ENCODE measurements at places on chromosomes 1 and 21. TPM values are rescaled to one million over a fixed set of nuclear protein-coding genes. Genes with fewer than 3 reads are reported as not detected.

Gene OR6N1
- total RNA-seq, result not detected

Gene CHML
- total RNA-seq, result 22.4 TPM

Gene TP73
- 14.9 TPM for total RNA-seq

Gene GLRX2
- total RNA-seq, result 25.8 TPM

Gene FAM72C
- 7.9 TPM for total RNA-seq

DNA sequence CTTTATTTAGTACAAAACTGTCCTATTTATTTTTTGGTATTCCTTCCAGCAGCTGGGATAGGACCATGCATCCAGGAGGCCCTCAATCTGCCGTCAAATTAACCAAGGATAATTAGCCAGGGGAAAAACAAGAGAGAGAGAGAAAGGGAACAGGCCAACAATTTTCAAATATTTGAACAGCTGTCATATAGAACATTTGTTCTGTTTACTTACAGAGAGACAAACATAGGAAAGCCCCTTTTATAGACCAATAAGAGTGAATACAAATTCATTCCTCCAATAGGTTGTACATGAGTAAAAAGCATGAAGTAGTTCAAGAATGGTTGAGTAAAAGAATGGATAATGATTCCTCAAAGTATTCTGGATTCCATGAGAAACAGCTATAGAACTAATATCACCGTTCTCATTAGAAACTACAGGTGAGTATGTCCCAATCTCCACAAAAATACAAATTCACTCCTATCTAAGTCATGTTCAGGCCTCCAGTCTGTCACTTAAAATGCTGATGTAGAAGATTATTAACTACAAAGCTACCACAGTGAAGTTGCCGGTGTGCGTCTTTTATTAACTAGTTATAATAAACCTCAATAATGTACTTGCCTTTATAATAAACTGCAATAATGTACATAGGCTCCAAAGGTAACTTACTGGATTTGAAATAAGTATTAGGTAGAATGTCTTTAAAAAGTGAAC lies 64.8 kb upstream of the GNG4 start:
- H3K36me3 ChIP-seq, result no peaks in the 10 kb centered on the region
- H3K27ac ChIP-seq, result peak overlapping the region; percentile 50
- DNase-seq, result peak; percentile 15
- no peaks in the 10 kb centered on the region for H3K27me3 ChIP-seq

DNA sequence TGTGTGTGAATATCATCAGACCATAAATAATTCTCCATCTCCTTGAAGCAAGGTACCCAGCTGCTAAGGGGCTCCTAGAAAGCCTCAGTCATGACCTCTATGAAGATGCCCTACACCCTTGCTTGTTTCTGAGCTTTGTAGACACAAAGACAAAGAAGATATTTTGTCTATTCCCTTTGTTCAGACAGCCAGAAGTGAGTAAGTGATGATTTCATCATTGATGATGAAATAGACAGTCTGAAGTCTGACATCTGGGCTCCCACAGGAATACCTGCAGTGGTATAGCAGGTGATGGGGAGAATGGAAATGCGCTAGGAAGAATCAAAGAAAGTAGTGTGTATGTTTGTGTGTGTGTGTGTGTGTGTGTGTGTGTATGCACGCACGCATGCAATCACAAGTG lies 82.2 kb upstream of the DPT start:
- no peak overlapping the region for H3K4me3 ChIP-seq
- no peaks in the 10 kb centered on the region for H3K36me3 ChIP-seq
- H3K27me3 ChIP-seq, result no peaks in the 10 kb centered on the region
- no peak overlapping the region for H3K27ac ChIP-seq

GRCh38 chr1:241391926-241392710 lies 35.1 kb upstream of the RGS7 start:
- no peak overlapping the region for H3K27ac ChIP-seq
- H3K36me3 ChIP-seq, result no peaks in the 10 kb centered on the region
- H3K4me3 ChIP-seq, result no peak overlapping the region
- DNase-seq, result peak; percentile 35
- H3K4me1 ChIP-seq, result peaks cover 7% of the 10 kb centered on the region

DNA sequence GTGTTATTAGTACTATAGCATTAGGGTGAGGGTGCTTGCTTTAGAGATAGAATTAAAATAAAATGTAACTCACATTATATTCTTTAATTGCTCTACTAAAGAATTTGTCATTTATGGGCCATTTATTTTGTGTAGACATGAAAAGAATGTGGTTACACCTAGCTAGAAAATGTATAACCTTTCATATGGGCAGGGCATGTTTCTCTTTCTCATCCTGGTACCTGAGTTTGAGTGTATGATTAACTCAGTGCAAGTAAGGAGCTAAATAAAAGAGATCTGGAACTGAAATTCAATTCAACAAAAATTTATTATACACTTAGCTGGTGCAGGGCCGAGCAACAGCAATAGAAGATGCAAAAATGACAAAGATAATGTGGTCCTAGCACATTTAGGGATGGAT lies 47.4 kb downstream of the MAP3K7CL start:
- H3K4me3 ChIP-seq, result no peak overlapping the region
- H3K36me3 ChIP-seq, result no peaks in the 10 kb centered on the region
- 0 out of 2 replicates have a peak, but pooled peaks cover 2% of the 10 kb centered on the region for H3K4me1 ChIP-seq

- no peaks in the 10 kb centered on the region for H3K4me1 ChIP-seq
- H3K4me3 ChIP-seq, result no peak overlapping the region
- no peak for DNase-seq
- H3K36me3 ChIP-seq, result no peaks in the 10 kb centered on the region
- H3K27ac ChIP-seq, result no peak overlapping the region
- no peaks in the 10 kb centered on the region for H3K27me3 ChIP-seq
These were observed 63.9 kb downstream of the KCNK2 start for GRCh38 chr1:215146240-215146975.

DNA sequence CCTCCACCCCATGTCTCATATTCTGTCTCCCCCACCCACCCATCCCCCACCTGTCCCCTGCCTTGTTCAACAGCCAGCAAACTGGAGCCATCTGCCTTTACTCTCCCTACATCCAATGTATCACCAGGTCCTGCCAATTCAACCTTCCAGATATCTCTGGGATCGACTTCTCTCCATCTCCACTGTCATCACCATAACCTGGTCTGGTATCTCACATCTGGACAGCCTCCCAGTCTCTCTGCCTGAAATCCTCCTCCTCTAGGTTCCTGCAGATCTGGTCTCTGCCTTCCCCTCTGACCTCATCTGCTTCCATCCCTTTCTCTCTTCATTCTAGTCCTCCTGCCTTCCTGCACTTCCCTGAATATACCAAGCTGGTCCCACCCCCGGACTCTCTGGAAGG lies 22.2 kb upstream of the CDCA8 start:
- DNase-seq, result no peak
- no peak overlapping the region for H3K27ac ChIP-seq
- no peak overlapping the region for H3K4me3 ChIP-seq

DNA sequence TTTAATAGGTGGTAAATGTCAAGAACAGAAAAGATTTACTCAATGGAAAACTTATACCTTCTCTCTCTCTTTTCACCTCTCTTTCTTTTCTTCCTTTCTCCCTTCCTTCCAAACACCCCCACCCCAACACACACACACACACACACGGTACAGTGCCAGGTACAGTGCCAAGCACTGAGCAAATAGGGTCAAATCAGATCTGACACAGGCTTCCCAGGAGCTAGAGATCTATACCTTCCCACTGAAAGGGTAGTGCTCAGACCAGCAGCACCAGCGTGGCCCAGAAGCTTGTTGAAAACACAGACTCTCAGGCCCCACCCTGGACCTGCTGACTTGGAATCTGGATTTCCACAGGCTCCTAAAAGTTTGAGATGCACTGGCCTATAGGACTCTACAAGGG lies 31.9 kb downstream of the IRF2BP2 start:
- no peak overlapping the region for H3K27ac ChIP-seq
- H3K27me3 ChIP-seq, result no peaks in the 10 kb centered on the region
- no peaks in the 10 kb centered on the region for H3K36me3 ChIP-seq
- H3K4me3 ChIP-seq, result no peak overlapping the region
- DNase-seq, result no peak

GRCh38 chr1:150772326-150772725 lies 6.7 kb upstream of the CTSS start:
- H3K27ac ChIP-seq, result no peak overlapping the region
- DNase-seq, result no peak
- no peaks in the 10 kb centered on the region for H3K36me3 ChIP-seq
- no peak overlapping the region for H3K4me3 ChIP-seq
- no peaks in the 10 kb centered on the region for H3K27me3 ChIP-seq

DNA sequence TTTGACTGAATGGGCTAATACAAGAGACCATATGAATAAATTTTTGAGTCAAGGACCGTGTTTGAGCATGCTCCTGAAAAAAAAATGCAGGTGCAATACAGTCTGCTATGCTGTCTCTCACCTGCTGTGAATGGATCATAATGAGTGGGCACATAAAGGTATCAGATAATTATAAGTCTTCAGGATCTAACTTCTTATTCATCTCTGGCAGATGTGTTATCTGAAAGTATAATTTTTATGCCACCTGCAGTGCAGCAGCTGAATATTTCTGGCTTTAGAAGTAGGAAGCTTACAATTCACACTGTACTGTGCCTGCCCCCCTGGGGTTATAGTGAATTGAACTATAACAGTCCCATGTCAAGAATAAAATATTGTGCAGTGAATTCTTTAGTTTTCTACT lies 333.3 kb downstream of the MRPL39 start:
- no peaks in the 10 kb centered on the region for H3K27me3 ChIP-seq
- no peaks in the 10 kb centered on the region for H3K4me1 ChIP-seq
- no peak overlapping the region for H3K4me3 ChIP-seq
- DNase-seq, result no peak
- H3K27ac ChIP-seq, result no peak overlapping the region

GRCh38 chr1:245856944-245857531 lies 650.0 kb downstream of the SMYD3 start:
- no peak for DNase-seq
- H3K4me1 ChIP-seq, result no peaks in the 10 kb centered on the region
- H3K36me3 ChIP-seq, result no peaks in the 10 kb centered on the region
- H3K27ac ChIP-seq, result no peak overlapping the region

DNA sequence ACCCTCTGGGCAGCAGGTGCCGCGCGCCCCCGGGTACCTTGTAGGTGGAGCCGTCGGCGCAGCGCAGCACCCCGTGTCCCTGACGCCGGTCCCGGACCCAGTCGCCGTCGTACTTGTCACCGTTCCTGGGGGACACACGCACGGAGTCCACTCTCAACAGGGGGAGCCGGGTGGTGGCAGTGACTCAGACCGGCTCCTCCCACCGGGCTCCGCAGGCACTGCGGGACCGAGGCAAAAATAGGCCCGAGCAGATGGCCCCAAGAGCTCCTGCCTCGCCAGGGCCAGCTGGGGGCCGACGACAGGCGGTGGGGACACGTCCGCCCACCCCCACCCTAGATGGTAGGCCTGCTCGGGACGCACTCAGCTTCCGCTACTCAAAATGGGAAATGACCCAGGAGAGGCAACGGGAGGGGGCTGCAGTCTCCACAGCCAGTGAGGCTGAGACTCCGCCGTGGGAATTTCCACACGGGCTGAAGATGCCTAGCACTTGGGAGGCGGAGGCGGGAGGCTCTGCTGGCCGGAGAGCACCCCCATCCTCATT lies 6.3 kb downstream of the MORN1 start:
- H3K4me3 ChIP-seq, result no peak overlapping the region
- H3K4me1 ChIP-seq, result peaks cover 5% of the 10 kb centered on the region
- H3K36me3 ChIP-seq, result no peaks in the 10 kb centered on the region
- H3K27me3 ChIP-seq, result no peaks in the 10 kb centered on the region
- no peak for DNase-seq
- H3K27ac ChIP-seq, result no peak overlapping the region

DNA sequence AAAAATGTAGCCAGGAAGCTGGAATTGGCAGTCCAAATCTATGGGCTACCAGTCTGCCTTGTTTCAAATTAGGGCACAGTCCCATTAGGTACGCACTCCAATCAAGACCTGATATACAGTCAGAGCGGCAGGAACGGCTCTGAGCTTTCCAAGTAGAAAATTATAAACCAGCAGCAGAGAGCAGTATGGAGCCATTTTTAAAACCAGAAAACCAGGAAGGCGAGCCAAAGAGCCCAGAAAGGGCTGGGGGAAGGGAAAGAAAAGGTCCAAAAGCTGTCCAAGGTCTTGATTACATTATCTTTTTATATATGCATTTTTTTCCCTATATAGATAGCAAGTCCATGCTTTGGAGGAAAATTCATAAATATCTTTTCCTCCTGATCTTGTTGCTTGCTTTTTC lies 719.0 kb downstream of the RWDD3 start:
- H3K27me3 ChIP-seq, result no peaks in the 10 kb centered on the region
- no peaks in the 10 kb centered on the region for H3K36me3 ChIP-seq

DNA sequence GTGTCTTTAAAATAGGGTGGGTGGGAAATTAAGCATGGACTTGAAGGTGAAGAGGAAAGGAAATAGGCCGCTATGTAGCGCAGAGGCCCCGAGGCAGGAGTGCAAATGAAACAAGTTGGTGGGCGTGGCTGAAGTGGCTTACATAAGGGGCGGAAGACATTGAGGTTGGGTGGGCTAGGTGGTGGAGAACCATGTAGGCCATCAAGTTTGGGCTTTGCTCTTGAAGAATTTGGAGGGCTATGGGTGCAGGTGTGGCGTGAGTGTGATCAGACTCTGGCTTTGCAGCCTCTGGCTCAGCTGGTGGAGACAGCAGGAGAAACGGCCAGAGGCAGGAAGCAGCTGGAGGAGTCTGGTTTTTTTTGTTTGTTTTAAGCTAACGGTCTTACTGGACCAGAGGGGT lies 6.7 kb downstream of the SLFNL1 start:
- no peak overlapping the region for H3K4me3 ChIP-seq
- no peak overlapping the region for H3K27ac ChIP-seq
- no peaks in the 10 kb centered on the region for H3K27me3 ChIP-seq
- H3K36me3 ChIP-seq, result peaks cover 76% of the 10 kb centered on the region
- no peaks in the 10 kb centered on the region for H3K4me1 ChIP-seq

DNA sequence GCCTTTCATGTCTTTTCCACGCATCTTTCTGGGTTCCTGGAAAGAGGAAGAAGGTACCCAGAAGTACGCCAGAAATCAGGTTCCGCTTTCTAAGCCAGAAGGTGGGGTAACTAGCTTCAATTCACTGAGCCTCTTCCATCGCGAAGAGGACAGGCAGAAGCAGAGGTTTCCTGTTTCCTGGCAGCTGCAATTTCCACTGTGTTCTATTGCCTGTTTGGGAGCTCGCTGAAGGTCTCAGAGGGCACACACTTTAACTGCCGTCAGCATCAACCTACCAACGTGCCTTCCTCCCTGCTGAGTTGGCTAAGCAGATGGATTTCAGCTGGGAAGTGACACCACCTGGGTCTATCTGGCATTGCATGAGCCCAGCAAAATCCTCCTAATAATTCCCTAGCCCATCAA lies 10.0 kb downstream of the NCF2 start:
- H3K4me3 ChIP-seq, result no peak overlapping the region
- peak; percentile 21 for DNase-seq
- H3K4me1 ChIP-seq, result no peaks in the 10 kb centered on the region
- no peaks in the 10 kb centered on the region for H3K27me3 ChIP-seq
- no peak overlapping the region for H3K27ac ChIP-seq

- H3K4me1 ChIP-seq, result no peaks in the 10 kb centered on the region
- no peak overlapping the region for H3K4me3 ChIP-seq
- H3K36me3 ChIP-seq, result no peaks in the 10 kb centered on the region
- no peak for DNase-seq
- H3K27ac ChIP-seq, result no peak overlapping the region
These were observed 368.8 kb upstream of the TMPRSS15 start for GRCh38 chr21:18772404-18772803.
